Astrocyte of the cerebellum (primary cell): ENCODE measurements at places on chromosomes 2 and 18.
A peak's percentile ranks its signal among the peaks of the same experiment; 100 is the strongest.

GRCh38 chr2:28390746-28391563 is 1.7 kb upstream of the FOSL2 start:
- DNase-seq, result peak; percentile 80

- no peak for DNase-seq
Measured at GRCh38 chr18:43686709-43687108, 409.4 kb upstream of the SYT4 start.

GRCh38 chr2:2234398-2235195 is 96.5 kb downstream of the MYT1L start:
- DNase-seq, result no peak

GRCh38 chr2:7324706-7325105 is 407.5 kb downstream of the RNF144A start:
- no peak for DNase-seq

- no peak for DNase-seq
Measured at GRCh38 chr2:156505696-156506095, 69.5 kb downstream of the GPD2 start.

- DNase-seq, result peak; percentile 46
Measured at GRCh38 chr2:119290859-119291587, 67.4 kb downstream of the STEAP3 start.

- DNase-seq, result no peak
Measured at GRCh38 chr18:5463390-5463789, 80.4 kb downstream of the EPB41L3 start.

GRCh38 chr2:27572998-27573429 is 9.8 kb upstream of the ZNF512 start:
- no peak for DNase-seq

GRCh38 chr2:3159782-3160545 is 217.7 kb downstream of the EIPR1 start:
- no peak for DNase-seq

DNA sequence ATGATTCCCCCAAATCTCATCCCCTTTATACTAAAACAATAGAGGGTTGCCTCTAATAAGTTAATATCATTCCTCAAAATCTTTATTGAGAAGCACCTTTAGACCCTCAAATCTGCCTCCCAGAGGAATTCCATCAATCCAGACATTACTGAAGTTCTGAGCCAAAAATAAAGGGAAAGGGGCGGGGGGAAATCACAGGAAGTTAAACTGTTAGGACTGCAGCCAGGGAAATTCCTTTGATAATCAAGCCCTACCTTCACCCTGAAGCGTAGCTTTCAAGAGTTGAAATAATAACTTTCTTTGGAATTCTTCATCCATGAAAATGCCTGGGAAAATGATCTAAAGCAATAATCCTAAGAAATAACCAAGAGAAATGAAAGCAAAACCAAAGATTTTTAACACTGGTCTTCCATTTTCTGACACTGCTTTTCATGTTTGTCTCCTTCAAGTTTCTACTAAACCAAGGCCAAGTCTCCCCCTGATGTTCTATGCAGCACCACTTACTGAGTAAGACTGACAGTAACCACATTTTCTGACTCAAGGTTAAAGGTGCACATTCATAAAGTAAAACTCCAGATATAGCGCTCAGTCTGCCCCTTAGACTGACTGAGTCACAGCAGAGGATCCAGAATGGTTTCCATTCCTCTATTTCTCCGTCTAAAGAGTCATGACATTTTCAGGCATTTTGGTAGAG is 78.2 kb downstream of the TCF4 start:
- DNase-seq, result peak; percentile 54

DNA sequence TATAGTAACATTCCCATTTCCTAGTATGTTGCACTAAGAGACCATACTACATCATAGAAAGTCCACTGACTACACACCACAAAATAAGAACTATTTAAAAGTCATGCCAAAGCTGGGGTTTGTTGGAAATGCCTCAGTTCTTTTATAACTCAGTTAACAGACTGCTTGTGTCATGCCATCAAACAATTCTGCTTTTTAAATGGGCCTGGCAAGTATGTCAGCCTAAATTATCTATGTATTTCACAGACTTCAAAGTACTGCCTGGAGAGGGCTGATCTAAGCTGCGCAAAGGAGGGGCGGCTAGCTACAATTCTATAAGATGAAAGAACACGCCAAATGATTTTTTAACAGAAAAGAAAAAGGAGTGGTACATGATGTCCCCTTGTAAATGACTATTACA is 49.6 kb downstream of the FARSB start:
- no peak for DNase-seq

- DNase-seq, result no peak
Measured at GRCh38 chr2:64534363-64534762, 10.2 kb downstream of the AFTPH start.

GRCh38 chr18:64851726-64852125 is 702.8 kb upstream of the LINC00305 start:
- no peak for DNase-seq

- DNase-seq, result peak; percentile 13
Measured at GRCh38 chr2:42450136-42450535, 43.6 kb downstream of the KCNG3 start.

- DNase-seq, result no peak
Measured at GRCh38 chr2:60552851-60553494, 481 bp downstream of the BCL11A start.

- DNase-seq, result no peak
Measured at GRCh38 chr2:120675460-120676130, 60.1 kb upstream of the GLI2 start.

GRCh38 chr2:39135690-39136259 is 14.9 kb upstream of the SOS1 start:
- DNase-seq, result no peak

- no peak for DNase-seq
Measured at GRCh38 chr2:136253288-136254004, 135.5 kb upstream of the CXCR4 start.

GRCh38 chr2:128379021-128380015 is 60.6 kb upstream of the HS6ST1 start:
- peak; percentile 53 for DNase-seq

DNA sequence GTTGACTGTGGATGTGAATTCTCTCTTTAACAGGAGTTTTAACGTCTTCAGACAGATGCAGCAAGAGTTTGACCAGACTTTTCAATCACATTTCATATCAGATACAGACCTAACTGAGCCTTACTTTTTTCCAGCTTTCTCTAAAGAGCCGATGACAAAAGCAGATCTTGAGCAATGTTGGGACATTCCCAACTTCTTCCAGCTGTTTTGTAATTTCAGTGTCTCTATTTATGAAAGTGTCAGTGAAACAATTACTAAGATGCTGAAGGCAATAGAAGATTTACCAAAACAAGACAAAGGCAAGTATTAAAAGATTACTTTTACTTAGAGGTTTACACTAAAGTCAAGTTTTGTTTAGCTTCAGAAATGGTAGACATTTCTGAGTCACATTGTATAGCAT is 30.2 kb upstream of the TYMS start:
- no peak for DNase-seq

DNA sequence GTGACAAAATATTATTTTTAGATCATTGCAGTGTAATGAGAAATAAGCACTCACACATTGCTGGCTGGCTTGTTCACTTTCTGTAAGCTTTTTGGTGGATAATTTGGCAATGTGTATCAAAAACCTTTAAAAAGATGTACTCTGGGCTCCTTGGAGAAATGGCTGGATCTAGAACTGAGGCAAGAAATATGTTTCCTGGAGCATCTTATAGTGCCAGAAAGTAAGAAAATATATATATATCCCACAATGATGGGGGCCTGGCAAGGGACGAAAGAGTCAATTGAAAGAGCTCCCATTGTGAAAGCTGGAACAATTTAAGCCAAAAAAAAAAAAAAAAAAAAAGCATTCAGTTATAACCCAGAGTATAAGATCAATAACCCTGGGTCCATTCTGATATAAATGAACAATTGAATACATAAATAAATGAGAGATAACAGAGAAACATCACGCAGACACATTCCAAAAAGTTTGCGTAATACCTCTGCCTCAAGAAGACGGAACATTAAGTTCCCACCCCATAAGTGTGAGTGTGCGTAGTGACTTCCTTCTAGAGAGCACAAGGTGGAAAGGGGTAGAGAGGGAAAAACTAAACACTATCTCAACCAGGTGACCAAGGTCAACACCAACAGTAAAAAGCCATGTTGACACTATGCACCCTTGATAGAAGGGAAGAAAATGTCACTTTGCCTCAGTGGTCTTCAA is 77.5 kb downstream of the BIN1 start:
- no peak for DNase-seq

- peak; percentile 13 for DNase-seq
Measured at GRCh38 chr18:25862881-25863600, 227.4 kb downstream of the SS18 start.

- no peak for DNase-seq
Measured at GRCh38 chr2:64491426-64491825, 32.7 kb upstream of the AFTPH start.

GRCh38 chr2:68466361-68466777 is 725 bp downstream of the FBXO48 start:
- peak; percentile 80 for DNase-seq

GRCh38 chr18:13568443-13569392 is 157.6 kb downstream of the FAM210A start:
- no peak for DNase-seq

- DNase-seq, result no peak
Measured at GRCh38 chr2:25819597-25820039, 58.7 kb downstream of the ASXL2 start.

GRCh38 chr18:67510831-67511230 is 5.7 kb downstream of the DSEL start:
- no peak for DNase-seq

DNA sequence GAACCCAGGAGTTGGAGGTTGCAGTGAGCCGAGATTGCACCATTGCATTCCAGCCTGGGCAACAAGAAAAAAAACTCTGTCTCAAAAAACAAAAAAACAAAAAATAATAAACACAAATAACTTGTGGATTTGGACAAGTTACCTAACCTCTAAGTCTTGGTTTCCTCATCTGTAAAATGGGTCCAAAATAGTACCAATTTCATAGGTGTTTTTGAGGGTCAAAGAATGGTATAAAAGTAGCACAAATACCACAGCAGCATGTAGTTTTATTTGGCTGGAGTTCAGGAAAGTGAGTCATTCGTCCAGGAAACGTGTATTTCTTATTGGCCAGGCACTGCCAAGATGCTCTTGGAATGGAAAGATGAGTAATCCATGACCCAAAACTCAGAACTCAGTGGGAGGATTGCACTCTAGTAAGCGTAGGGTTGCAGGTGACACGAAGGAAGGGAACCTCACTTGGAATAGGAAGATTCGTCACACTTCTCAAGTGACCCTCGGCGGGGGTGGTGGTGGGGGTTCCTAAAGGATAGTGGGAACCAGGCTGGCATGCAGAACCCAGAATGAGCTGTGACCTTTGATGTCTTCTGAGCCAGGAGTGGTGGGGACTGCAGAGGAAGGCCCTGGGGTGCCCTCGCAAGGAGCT is 24.4 kb downstream of the GRHL1 start:
- DNase-seq, result peak; percentile 94

GRCh38 chr18:55322178-55322735 is 265.7 kb downstream of the TCF4 start:
- peak; percentile 88 for DNase-seq

DNA sequence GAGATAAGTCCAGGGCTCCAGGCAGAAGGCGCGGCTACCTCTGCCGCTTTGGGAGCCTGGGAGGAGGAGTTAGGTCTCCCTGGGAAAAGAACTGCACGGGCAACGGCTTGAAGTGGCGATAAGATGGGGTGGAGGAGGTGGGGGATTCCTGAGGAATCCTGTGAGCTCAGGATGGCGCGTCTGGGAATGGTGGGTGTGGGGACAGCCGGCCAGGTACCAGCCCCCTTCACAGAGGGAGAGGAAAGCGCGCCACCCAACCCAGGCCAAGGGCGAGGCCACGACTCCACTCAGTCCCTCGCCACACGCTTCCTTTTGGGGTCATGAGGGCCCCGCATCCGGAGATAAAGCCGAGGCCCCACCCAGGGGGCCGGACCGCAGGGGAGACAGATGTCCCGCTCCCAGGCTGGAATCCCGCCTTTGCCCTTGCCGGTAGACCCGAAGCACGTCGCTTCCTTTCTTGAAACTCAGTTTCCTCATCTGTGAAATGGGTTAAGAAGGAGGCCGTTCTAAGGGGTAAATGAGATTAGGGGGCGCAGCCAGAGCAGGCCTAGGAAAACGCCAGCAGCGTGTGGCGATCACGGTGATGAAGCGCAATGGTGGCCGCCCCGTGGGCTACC is 1.7 kb upstream of the CTDSP1 start:
- DNase-seq, result no peak

DNA sequence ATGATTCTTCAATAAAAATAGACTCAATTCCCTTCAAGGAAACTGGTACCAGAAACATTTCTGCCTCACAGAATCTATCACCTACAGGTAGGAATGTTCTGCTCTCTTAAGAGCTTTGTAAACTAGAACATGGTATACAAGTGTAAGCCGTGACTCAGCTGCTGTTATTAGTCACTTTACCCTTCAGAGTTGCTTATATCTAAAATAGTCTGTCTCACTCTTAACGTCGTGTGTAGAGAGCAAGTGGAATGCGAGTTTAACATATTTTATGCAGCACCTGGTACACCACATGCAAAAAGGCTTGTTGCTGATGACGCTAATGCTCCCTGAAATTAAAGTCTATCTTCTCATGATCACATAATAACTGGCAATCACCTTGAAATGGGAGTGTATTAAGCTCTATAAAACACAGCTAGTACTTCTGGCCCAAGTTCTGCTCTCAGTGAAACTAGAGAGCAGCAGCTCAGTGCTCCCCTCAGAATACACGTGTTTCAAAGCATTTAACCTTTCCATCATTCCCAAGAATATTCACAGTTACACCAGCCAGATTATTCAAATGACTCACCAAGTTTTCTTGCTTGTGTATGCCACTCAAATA is 420.0 kb downstream of the ZEB2 start:
- peak; percentile 53 for DNase-seq

GRCh38 chr18:66993492-66993891 is 389.6 kb upstream of the CDH19 start:
- DNase-seq, result no peak

GRCh38 chr18:59008302-59008974 is 131.2 kb upstream of the SEC11C start:
- DNase-seq, result no peak

GRCh38 chr18:79156327-79156726 is 87.1 kb downstream of the ATP9B start:
- DNase-seq, result no peak

DNA sequence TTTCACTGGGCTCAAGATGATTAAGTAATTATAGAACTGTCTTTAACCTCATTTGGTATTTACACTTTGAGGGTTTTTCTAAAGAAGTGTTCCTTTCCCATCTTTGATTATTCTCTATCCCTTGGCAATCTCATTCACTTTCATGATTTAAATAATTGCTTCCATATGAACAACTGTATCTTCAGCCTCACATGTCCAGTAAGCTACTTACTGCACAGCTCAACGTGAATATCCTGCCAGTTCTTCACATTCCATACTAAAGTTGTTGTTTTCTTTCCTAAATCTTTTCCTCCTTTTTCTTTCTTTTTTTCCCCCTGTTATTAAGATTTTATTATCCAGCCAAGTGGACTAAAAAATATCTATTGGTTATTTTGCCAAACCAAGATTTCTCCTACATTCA is 37.7 kb downstream of the ZC3H15 start:
- no peak for DNase-seq

- no peak for DNase-seq
Measured at GRCh38 chr2:222686086-222686750, 14.8 kb downstream of the MOGAT1 start.
